Stimulated activated CD8-positive, alpha-beta memory T cell treated with anti-CD3 and anti-CD28 coated beads, Interleukin-2, amount 100 ng/mL, for 1 hour (primary cell): ENCODE measurements at places on chromosomes 13 and 19.

DNA sequence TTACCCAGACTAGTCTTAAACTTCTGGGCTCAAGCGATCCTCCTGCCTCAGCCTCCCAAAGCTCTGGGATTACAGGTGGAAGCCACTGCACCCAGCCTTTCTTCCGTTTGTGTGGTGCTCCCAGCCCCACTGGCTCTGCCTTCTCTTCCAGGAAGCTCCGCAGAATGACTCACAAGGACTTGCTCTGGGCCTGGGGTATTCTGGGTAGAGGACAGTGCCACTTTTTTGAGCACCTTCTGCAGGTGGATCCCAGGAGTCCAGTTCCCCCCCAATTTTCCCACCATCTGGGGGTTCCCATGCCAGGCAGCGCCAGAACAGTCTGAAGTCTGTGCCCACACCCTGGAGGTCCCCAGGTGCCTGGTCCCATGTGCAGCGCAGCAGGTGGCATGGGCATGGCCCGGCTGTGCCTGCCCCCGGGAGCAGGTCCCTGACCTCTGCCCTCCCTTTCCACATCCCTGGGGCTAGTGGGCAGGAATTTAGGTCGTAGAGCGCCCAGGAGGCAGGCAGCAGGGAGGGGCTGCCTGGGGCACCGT, 1.6 kb downstream of the REEP6 start:
- no peak for DNase-seq

GRCh38 chr19:54096617-54097106, 3.9 kb downstream of the OSCAR start:
- no peak for DNase-seq

GRCh38 chr13:85408415-85408814, 390.8 kb downstream of the SLITRK6 start:
- no peak for DNase-seq

- no peak for DNase-seq
Measured at GRCh38 chr13:25934127-25934526, 117.7 kb downstream of the SHISA2 start.

DNA sequence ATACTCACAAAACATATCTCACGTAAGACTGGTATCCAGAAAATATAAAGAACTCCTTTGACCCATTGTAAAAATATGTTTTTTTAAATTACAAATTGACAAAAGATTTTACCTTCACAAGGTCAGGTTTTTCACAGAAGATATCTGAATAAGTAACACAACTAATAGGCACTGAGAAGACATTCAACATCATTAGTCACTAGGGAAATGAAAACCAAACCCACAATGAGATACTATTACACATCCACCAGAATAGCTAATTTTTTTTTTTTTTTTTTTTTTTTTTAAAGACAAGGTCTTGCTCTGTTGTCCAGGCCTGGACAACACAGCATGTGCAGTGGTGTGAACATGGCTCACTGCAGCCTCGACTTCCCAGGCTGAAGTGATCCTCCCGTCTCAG, 157.5 kb downstream of the MIPEP start:
- DNase-seq, result no peak

- no peak for DNase-seq
Measured at GRCh38 chr13:59103004-59103768, 1060.5 kb downstream of the DIAPH3 start.

GRCh38 chr19:5717215-5717935, 2.6 kb downstream of the LONP1 start:
- no peak for DNase-seq

DNA sequence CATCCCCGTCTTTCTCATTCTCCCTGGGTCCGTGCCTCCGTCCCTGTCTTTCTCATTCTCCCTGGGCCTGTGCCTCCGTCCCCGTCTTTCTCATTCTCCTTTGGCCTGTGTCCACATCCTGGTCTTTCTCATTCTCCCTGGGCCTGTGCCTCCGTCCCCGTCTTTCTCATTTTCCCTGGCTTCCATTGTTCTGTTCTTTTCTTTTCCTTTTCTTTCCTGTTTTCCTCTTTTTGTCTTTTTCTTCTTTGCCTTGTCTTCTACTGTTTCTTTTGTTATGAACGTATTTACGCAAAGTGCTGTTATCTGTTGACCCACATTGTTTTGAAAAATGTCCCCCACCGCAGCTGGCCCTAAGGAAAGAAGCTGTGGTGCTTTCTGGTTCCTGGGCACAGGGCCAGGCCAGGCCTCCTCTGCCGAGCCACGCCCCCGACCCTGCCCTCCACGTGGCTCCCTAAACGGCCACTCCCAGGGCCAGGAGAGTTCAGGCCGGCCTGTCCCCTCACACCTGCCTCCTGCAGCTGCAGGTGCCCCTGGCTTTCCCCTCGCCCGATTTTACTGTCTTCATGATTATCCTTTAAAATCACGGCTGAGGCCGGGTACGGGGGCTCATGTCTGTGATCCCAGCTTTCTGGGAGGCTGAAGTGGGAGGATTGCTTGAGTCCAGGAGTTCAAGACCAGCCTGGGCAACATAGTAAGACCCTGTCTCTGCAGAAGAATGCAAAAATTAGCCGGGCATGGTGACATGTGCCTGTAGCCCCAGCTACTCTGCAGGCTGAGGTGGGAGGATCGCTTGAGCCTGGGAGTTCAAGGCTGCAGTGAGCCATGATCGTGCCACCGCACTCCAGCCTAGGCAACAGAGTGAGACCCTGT, 14.0 kb upstream of the TMPRSS9 start:
- DNase-seq, result no peak

- DNase-seq, result no peak
Measured at GRCh38 chr19:45276284-45276687, 25.2 kb downstream of the MARK4 start.

GRCh38 chr13:25692099-25692498, 320.3 kb downstream of the ATP8A2 start:
- DNase-seq, result no peak

GRCh38 chr13:33092073-33092987, 76.1 kb downstream of the KL start:
- DNase-seq, result no peak

- DNase-seq, result no peak
Measured at GRCh38 chr19:19750842-19751790, 18.2 kb upstream of the ZNF14 start.

GRCh38 chr13:67950603-67951002, 720.5 kb upstream of the PCDH9 start:
- DNase-seq, result no peak

DNA sequence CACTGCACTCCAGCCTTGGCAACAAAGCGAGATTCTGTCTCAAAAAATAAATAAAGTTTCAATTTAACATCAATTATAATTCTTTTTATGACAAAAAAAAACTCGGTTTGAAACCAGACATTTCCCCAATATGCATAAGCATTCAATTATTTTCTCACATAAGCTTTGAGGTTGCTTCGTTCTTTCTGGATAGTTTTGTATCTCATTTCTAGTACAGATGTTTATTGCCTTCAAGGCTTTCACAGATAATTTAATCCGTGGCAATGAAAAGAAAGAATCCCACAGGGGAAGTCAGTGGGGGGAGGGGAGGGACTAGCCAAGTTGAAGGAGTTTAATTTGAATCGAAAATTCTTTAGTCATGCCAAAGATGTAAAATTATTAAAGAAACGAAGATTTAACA, 29.6 kb upstream of the TSC22D1 start:
- DNase-seq, result no peak

DNA sequence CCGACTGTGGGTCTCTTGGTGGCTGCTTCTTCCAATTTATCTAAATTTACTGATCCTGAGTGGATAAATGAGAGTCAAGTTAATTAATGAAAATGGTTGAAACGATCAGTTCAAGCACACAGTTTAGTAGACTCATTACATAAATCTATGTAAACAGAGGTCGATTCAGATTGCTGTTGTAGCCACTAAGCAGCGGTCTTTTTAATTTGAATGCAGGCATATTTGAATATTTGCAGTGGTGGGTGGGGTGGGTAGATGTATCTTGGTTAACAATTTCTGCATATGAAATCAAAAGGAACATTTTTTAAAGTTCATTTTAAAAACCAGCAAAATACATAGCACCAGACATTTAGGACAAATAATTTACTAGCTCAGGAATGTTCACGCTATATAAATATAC, 325.9 kb downstream of the KLF12 start:
- DNase-seq, result no peak

DNA sequence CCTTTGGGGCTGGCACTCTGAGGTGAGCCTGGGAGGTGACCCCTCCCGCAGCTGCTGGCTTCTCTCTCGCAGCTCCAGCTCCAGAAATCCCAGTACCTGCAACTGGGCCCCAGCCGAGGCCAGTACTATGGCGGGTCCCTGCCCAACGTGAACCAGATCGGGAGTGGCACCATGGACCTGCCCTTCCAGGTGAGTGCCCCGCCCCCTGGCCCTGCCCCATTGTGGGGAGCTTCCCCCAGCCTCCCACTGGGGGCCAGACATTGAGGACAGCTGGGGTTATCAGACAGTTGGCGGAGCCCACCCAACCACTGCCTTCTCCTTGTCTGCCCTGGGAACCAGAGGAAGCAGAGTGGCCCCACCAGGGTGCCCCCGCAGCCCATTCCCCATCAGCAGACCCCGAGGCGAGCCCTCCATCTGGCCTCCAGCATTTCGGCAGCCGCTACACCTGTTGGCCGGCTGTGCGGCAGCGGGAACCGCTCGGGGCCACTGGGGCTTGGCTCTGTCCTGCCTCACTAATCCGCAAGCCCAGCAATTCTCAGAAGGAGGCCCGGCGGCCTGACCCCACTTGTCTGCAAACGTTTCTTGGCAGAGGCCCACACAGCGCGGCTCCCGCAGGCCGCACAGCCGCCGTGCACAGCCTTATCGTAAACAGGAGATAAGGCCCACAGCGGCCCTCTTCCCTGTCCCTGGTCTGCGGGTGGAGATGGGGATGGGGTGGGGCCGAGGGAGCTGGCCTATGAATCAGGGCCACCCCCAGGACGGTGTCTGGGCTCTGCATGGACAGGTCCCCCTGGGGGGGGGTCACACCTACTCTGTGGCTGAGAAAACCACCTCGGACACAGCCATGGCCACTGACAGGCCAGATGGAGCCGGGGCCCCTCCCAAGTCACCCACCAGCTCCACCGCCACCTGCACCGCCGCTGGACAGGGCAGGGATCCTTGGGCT, 48.0 kb downstream of the COMP start:
- no peak for DNase-seq

DNA sequence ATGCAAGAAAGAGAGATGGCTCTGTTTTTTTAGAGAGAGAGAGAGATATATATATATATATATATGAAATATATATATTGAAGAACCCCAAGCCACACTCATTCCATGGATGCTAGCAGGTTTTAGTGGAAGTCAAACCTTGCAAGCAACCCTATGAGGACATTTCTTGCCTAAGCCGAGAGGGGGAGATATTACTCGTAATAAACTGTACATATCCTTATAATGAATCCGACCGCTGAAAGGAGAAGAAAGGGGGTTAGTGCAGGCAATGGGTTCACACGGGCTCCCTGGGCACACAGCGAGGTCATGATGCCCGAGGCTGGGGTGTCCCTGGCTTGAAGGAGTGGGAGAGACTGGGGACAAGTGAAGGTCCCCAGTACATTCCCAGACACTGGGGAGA, 78.3 kb downstream of the IER2 start:
- DNase-seq, result no peak

DNA sequence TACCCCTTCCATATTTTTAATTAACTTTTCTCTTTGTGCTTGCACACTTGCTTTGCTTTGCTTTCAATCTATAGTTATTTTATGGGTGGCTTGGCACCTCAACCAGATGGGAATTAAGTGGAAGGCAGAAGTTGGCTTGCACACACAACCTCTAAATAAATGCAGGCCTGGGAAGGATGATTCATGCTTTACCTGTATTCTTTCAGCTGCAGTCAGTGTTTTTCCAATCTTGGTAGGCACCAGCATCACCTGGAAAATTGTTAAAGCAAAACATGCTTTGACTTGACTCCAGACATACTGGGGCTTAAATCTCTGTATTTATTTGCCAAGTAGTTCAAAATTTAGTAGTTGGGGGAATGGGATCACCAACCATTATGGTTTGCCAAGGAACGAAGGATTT, 543.0 kb downstream of the GPC6 start:
- DNase-seq, result no peak

- DNase-seq, result no peak
Measured at GRCh38 chr19:3186160-3186688, 494 bp downstream of the NCLN start.

- no peak for DNase-seq
Measured at GRCh38 chr19:10858204-10858828, 10.1 kb downstream of the C19orf38 start.

GRCh38 chr13:26838821-26839220, 78.2 kb upstream of the GPR12 start:
- DNase-seq, result no peak

DNA sequence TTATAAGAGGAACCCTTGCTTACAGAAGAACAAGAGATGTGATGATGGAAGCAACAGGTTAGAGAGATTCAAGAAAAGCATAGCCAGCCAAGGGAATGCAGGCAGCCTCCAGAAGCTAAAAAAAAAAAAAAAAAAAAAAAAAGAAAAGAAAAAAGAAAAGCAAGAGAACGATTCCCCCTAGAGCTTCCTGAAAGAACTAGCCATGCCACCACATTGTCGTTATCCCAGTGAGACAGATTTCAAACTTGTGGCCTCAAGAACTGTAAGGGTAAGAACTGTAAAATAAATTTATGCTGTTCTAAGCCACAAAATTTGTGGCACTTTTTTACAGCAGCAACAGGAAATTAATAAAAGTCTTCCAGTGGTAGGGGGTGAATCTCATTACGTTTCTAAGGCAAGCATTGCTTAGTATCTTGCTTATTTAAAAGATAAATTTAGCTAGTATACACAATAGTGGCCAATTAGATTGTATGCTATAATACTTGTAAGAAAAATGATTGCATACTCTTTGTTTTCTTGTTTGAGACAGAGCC, 21.8 kb downstream of the RFXAP start:
- DNase-seq, result no peak
